ENCODE measurements at places on chromosomes 12 and 14. TPM values are rescaled to one million over a fixed set of nuclear protein-coding genes. Genes with fewer than 3 reads are reported as not detected.

- no peak for DNase-seq
- H3K27me3 ChIP-seq: no peaks in the 10 kb centered on the region
- no peak overlapping the region for H3K27ac ChIP-seq
- H3K4me1 ChIP-seq: peaks cover 28% of the 10 kb centered on the region
- H3K36me3 ChIP-seq: no peaks in the 10 kb centered on the region
These were observed 47.2 kb downstream of the LRP6 start for GRCh38 chr12:12219664-12220063.

DNA sequence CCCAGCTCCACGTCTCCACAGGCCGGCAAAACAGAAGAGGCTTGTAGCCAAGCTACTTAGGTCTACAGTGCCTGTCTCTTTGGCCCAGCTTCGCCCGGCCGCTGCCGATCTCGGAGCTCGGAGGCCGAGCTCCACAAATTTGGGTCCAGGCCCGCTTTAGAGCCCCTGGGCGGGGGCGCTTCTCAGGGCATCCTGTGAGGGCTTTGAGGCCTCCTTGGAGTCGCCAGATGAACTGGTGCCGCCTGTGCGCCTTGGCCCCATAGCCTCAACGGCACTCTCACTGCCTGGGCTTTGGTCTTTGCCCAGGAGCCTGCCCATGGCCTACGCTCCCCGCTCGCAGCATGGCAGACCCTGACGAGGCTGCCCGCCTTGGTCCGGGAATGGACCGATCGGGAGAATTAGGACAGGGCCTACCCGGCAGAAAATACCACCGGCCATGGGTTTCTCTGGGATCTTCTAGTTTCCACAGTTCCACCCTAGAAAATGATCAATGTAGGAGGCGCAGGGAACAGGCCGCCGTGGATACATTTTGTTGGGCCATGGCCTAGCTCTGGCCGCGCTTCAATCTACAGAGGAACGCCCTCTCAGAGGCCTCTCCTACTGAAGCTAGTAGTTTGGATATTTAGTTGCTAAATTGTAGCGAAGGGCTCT, 953 bp upstream of the NKX2-8 start:
- no peak overlapping the region for H3K4me3 ChIP-seq
- H3K36me3 ChIP-seq: no peaks in the 10 kb centered on the region
- peaks cover 75% of the 10 kb centered on the region for H3K27me3 ChIP-seq
- DNase-seq: no peak
- no peak overlapping the region for H3K27ac ChIP-seq
- H3K4me1 ChIP-seq: peaks cover 30% of the 10 kb centered on the region

GRCh38 chr14:24506443-24506842, 1.6 kb downstream of the CMA1 start:
- no peaks in the 10 kb centered on the region for H3K27me3 ChIP-seq
- no peak for DNase-seq
- H3K36me3 ChIP-seq: no peaks in the 10 kb centered on the region
- H3K4me1 ChIP-seq: no peaks in the 10 kb centered on the region

GRCh38 chr12:40762072-40762471, 69.8 kb downstream of the CNTN1 start:
- H3K4me1 ChIP-seq: no peaks in the 10 kb centered on the region
- H3K27me3 ChIP-seq: no peaks in the 10 kb centered on the region
- no peak overlapping the region for H3K4me3 ChIP-seq
- no peaks in the 10 kb centered on the region for H3K36me3 ChIP-seq
- H3K27ac ChIP-seq: no peak overlapping the region
- no peak for DNase-seq

DNA sequence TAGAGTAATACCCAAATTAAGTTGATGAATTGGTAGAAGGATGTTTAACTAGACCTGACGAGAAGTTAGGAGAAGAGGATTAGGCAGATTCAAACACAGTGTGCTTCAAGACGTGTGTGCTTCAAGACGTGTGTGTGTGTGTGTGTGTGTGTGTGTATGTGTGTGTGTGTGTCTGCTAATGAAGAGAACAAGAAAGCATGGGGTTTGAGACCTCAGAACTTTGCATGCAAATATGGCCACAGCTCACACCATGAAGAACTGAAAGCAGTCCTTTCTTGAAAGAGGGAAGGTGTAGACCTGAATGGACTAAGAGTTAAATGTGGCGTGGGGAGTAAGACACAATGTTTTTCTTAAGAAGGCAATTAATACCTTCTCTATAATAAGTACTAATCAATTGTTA, 32.5 kb upstream of the SSPN start:
- no peak for DNase-seq
- H3K4me3 ChIP-seq: no peak overlapping the region
- no peaks in the 10 kb centered on the region for H3K27me3 ChIP-seq

GRCh38 chr14:52467515-52468266, 84.6 kb downstream of the TXNDC16 start:
- no peak overlapping the region for H3K4me3 ChIP-seq
- no peaks in the 10 kb centered on the region for H3K27me3 ChIP-seq
- no peak overlapping the region for H3K27ac ChIP-seq
- no peaks in the 10 kb centered on the region for H3K36me3 ChIP-seq
- no peak for DNase-seq
- no peaks in the 10 kb centered on the region for H3K4me1 ChIP-seq

DNA sequence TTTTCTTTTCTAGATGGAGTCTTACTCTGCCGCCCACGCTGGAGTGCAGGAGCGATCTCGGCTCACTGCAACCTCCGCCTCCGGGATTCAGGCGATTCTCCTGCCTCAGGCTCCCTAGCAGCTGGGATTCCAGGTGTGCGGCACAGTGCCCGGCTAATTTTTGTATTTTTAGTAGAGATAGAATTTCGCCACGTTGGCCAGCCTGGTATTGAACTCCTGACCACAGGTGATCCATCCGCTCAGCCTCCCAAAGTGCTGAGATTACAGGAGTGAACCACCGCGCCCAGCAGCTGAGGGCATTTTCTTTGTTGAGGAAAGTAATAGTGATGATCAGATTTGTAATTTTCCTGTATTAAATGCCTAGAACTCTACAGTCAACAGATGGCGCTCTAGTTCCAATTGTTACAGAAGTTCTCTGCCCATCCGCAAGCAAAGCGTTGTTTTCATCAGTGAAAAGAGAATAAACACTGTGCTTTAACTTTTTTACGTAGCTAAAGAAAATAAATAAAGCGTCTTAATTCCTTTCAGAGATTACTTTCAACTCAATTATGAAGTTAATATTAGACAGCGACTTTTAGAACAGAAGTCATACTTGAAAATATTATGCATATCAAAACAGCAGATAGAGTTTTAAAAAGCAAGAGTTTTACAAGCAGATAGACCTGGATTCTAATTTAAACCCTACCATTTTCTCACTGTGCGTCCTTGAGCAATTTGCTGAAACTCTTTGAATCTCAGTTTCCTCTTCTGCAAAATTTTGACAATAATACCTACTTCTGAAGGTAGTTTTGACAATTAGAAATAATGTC, 335.1 kb downstream of the DUSP6 start:
- no peak overlapping the region for H3K27ac ChIP-seq
- DNase-seq: no peak
- H3K4me1 ChIP-seq: peaks cover 14% of the 10 kb centered on the region
- no peak overlapping the region for H3K4me3 ChIP-seq
- H3K36me3 ChIP-seq: no peaks in the 10 kb centered on the region

- DNase-seq: no peak
- no peaks in the 10 kb centered on the region for H3K27me3 ChIP-seq
- H3K4me3 ChIP-seq: no peak overlapping the region
- H3K27ac ChIP-seq: no peak overlapping the region
These were observed 161.1 kb upstream of the NOS1 start for GRCh38 chr12:117522559-117522958.

GRCh38 chr12:47881826-47882427, 22.9 kb downstream of the VDR start:
- no peak for DNase-seq
- H3K36me3 ChIP-seq: peaks cover 18% of the 10 kb centered on the region
- H3K27ac ChIP-seq: peak overlapping the region; percentile 1
- H3K27me3 ChIP-seq: no peaks in the 10 kb centered on the region

DNA sequence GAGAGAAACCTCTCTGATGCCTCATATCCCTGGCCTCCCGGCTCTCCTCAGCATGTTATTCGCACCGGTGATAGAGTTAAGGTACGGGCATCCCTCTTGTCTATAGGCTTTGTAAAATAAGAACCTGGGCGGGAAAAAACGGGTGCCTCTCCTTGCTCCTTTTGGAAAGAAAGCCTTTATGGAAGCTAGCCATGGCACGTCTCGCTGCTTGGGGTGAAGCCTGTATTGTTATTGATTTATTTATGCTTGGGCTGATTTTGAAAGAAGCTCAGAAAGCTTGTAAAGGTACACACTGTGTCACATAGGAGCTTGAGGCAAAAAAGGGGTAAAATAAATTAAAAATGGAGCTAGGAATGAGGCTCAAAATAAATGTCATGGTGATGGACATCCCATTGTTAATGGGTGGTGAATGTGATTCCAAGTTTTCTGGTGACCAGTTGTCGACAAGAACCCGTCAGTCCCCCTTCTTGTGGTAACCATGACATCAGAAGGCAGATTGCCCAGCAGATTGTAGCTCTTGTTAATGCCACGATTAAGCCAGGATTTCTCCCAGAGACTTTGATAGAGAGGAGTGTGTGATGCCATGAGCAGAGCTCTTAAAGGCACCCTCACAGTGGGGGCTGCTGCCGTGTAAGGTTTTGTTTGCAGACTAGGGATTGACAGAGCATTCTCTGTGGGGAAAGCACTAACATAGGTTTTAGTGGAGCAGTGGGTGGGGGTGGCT, 50.4 kb upstream of the ASPG start:
- H3K27ac ChIP-seq: no peak overlapping the region
- H3K36me3 ChIP-seq: no peaks in the 10 kb centered on the region
- no peak overlapping the region for H3K4me3 ChIP-seq
- no peaks in the 10 kb centered on the region for H3K4me1 ChIP-seq
- H3K27me3 ChIP-seq: peaks cover 12% of the 10 kb centered on the region
- no peak for DNase-seq

The PRB2 gene
- total RNA-seq: not detected

The ASPG gene
- total RNA-seq: 4.6 TPM
